NCI-H460 (cell line): ENCODE measurements at places on chromosomes 2 and 18. TPM values are rescaled to one million over a fixed set of nuclear protein-coding genes. Genes with fewer than 3 reads are reported as not detected.

DNA sequence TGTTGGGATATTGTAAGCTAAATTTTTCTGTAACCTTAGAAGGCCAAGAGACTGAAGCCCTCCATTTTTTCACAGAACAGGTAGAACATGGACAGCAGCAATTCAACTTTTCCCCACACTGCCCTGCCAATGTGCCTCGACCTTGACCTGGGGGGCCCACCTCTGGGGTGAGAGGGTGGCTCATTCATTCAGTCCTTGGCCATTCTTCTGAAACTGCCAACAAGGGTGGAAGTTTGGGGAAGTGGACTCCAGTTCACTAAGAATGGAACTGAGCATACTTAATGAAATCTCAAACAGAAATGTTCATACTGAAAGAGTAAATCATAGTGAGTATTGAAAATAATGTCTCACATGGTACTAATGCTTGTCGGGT lies 1.1 kb downstream of the EEF1B2 start:
- DNase-seq = no peak

DNA sequence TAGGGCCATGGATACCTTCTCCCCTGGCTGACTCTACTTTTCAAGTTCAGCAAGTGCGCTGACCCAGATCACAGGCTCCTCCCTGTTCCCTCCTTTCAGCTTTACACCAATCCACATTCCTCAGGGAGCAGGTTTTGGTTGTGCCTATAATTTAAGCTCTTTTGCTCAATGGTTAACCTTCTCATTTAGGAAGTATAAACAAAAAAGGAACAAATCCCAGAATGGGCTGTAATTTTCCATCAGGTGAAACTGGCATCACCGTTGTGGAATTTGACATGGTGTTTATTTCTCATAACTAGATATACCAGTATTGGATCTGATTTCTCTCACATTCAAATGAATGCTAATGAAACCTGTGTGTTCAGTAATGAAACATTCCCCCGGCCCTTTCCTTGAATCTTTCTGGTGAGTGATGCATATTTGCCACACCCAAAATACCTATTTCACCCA lies 13.6 kb downstream of the STRN start:
- DNase-seq = no peak

DNA sequence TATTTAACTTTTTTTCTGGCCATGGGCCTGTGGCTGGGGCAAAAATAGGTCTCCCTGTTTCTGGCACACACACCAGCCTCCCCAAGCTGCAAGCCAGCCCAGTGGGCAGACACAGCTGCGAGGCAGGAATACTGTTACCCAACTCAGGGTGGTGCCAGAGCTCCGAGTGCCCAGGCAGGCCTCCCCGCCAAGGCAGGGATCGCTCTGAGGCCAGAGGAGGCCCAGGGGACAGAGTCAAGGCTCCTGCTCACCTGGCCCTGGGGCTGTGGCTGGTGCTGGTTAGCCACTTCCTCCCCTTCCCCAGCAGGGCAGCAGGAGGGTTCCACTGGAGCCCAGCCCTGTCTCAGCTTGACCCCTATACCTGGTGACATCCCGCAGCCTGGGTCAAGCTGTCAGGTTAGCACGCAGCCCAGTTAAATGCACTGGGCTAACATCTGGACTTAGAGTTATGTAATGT lies 67.1 kb upstream of the EPAS1 start:
- DNase-seq = no peak

DNA sequence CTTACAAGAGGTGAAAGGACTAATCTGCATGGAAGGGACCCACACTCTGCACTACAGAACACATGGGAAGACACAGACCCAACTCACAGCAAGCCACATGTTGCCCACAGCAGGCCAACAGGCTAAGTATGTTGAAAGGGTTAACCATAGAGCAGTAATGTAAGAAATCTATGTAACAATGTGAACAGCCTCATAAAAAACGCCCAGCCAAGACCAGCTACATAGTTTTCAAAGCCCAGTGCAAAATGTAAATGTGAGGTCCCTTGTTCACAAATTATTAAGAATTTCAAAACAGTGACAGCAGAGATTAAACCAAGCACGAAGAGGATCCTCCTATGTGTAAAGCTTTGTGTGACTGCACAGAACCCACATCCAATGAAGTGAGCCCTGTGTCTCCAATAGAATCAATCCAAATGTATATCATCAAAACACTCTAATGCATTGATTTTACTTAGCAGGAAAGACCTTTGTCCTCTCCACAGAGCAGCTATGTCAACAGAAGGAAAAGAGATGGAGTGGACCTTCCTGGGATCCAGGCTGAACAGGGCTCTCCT lies 210.1 kb downstream of the AGPS start:
- DNase-seq = no peak

DNA sequence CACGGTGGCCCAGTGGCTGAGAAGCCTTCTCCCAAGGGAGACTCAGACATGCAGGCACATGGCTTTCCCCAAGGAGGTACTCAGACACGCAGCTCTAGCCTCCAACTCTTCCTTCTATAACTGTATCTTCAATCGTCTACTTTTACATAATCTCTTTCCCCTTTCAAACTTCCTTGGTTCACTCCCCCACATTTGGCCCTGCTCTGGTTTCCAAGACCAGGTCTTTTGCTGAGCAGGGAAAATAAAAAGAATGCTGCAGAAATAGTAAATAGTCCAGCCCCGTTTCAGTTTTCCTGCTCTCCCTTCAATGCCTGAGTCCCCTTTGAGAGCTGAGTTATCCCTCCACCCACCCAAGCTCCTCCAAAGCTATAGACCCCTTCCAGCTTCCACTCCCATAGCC lies 635.0 kb downstream of the ARHGAP15 start:
- no peak for DNase-seq

DNA sequence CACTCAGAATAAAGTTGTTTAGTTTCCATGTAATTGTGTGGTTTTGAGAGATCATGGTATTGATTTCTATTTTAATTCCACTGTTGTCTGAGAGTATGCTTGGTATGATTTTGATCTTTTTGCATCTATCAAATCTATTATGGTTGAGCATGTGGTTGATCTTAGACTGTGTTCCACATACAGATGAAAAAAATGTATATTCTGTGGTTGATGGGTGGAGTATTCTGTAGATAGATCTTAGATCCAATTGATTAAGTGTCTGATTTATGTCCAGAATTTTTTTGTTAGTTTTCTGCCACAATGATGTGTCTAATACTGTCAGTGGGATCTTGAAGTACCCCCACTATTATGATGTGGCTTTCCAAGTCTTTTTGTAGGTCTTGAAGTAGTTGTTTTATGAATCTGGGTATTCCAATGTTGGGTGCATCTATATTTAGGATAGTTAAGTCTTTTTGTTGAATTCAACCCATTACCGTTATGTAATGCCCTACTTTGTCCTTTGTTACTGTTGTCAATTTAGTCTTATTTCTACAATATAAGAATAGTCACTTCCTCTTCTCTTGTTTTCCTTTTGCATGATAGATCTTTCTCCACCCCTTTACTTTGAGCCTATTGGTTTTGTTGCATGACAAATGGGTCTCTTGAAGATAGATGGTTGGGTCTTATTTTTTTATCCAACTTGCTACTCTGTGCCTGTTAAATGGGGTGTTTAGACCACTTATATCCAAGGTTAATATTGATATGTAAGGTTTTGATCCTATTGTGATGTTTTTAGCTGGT lies 101.8 kb downstream of the TRABD2A start:
- DNase-seq = no peak

Gene SPC25
- 10.8 and 12.7 TPM in 2 replicates for total RNA-seq

Gene PCARE
- total RNA-seq = not detected in 2 replicates

Gene SERPINB7
- total RNA-seq = 0.32 TPM in 1 of 2 replicates, not detected in the other

Gene LRRTM1
- total RNA-seq = not detected in 2 replicates

Gene ERFE
- 7.7 and 10.0 TPM in 2 replicates for total RNA-seq
